ENCODE measurements at places on chromosomes 16 and 17.
A peak's percentile ranks its signal among the peaks of the same experiment; 100 is the strongest.

- DNase-seq: no peak
These were observed 30.9 kb upstream of the CES5A start for GRCh38 chr16:55906123-55906522.

GRCh38 chr17:50203086-50203485 lies 1.7 kb upstream of the COL1A1 start:
- no peak for DNase-seq

- DNase-seq: no peak
These were observed 5.2 kb downstream of the ITPRIPL2 start for GRCh38 chr16:19118938-19119431.

GRCh38 chr16:74747716-74748615 lies 26.7 kb downstream of the FA2H start:
- peak; percentile 80 for DNase-seq

DNA sequence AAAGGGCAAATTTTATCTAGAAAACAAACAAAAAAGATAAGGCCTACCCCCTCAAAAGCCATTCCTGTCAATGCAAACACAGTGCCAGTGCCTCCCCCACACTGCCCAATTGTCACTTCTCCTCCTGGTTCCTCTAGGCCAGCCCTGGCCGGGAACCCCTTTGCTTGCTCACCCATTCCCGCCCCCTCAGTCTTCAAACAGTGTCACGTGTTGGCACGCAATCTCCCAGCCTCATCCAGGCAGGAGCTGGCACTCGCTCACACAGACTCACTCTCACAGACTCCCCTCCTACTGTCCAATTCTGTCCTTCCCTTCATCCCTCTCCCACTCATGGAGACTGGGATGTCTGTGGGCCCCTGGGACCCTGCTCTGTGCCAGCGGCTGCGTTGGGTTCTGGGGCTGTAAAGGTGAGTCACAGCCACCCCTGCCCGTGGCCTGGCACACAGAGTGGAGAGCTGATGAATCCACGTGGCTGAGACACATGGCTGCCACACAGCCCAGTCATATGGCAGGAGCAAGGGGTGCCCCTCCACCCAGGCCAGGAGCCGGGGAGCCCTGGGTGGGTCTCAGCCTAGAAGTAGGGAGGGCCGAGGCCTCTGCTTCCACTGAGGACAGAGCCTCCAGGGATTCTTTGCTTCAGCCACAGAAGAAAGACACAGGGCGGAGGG lies 54.8 kb downstream of the VAC14 start:
- peak; percentile 39 for DNase-seq

- DNase-seq: no peak
These were observed 52.7 kb downstream of the BEAN1 start for GRCh38 chr16:66479661-66480264.

DNA sequence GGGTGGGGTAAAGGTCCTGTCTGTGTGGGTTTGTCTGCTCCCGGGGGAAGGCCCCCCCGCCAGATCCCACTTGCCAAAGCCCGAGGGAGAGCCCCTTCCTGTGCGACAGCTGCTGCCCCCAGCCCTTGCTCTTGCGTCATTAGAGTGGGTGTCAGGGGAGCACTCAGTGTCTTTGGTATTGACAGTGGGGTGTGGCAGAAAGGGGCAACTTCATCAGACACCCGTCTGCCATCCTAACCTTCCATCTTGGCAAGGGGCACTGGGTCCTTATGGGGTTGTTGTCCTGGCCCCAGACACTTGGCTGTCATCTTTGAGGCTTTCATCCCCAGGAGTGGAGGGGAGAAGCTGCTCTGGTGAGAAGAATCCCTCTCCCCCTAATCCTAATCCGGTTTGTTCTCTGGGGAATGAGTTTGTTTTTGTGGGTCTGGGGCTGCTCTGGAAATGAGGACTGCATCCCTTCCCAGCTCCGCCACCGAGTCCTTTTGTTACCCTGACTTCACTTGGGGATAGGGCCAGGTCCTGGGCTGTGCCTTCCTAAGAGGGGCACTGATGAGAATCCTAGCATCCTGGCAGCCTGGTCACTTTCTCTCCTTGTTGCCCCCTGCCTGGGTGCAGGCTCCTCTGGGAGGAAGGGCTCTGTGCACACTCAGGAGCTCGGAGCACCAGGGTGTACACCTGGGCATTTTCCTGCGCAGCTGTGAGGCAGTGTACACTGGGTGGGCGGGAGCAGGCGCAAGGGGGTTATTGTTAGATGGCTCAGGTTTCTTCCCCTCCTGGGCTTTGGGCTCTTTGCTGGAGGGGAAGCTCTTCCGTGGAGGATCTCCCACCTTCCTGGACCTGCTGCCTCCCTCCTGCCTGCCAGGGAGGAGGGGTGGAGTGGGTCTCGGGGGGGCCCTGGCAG lies 21.1 kb downstream of the GJD3 start:
- no peak for DNase-seq

DNA sequence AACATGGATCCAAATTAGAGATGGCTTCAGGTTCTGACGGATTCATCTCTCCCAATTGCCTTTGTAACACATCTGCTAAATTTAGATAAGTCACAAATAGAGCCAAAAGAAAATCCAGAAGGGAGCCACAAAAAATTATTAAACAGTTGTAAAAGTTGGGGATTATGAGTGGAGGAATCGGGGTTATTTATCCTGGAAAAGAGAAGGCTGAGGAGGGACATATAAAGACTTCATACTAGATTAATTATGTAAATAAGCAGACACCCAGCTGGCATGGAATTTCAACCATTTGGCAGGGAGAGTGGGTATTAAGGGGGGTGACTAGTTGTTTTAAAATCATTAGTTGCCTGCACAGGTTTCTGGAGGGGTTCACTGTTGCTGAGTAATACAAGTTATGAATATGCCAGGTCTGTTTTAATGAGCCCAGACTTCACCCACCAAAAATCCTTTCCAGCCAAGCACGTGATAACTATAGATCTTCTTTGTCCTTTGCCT lies 89.6 kb downstream of the CDH13 start:
- no peak for DNase-seq

GRCh38 chr16:76532188-76532973 lies 255.2 kb downstream of the CNTNAP4 start:
- no peak for DNase-seq

- DNase-seq: no peak
These were observed 863 bp downstream of the ADCY9 start for GRCh38 chr16:4115209-4115948.

DNA sequence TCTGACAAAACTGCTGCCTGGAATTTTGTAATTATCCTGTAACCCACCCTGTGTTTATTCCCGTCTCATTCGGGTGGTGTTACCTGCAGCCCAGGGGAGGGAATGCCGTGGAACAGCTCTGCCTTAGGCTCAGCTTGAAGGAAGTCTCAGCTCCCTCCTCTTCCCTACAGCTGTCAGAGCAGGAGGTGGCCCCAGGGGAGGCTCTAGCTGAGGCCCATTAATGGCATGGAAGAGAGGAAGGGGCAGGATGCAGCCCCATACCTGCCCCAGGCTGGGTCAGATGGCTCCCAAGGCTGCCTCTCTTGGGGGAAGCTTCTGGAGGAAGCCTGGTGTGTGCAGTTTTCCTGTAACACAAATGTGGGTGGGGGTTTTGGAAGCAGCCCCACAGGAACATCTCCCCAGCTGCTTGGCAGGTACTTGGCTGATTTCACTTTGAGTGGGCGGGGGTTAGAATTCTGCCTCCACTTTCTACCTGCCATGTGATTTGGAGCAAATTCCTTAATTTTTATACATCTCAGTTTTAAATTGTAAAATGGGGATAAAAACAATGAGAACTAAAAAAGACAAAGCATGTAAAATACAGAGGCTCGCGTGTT lies 103.9 kb downstream of the MGAT5B start:
- no peak for DNase-seq

DNA sequence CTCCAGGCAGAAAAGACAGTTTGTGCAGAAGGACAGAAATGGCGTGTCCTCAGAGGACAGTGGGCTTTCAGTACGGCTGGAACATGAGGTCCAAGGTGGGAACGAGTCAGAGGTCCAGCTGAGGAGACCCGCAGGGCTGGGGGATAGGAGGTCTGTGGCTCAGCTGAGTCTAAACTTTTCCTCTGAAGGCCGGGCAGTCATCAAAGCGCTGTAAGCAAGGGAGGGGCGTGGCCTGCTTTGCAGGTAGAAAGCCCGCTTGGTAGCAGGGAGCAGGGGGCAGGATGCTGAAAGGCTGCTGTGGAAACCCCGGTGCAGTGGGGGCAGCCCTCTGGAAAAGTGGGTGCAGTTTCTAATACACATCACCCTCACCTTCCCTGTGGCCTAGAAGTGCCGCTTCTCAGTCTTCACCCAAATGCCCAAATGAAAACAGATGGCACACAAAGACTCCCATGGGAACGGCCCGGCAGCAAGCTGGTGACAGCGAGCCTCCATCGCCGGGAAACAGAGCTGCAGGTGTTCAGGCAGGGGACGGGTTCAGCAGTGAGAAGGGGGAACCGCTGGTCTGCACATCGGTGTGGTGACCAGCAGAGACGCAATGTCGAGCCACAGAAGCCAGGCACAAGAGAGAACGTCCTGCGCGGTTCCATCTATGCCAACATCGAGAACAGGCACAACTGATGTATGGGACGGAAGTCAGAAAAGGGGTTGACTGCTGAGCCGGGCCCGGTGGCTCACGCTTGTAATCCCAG lies 12.2 kb upstream of the OSGIN1 start:
- DNase-seq: no peak

- no peak for DNase-seq
These were observed at the start of gene EMP2 for GRCh38 chr16:10579965-10580882. EMP2 (minus strand) TSS chr16:10580598; CDS start chr16:10547617, 32,981 bp downstream.

DNA sequence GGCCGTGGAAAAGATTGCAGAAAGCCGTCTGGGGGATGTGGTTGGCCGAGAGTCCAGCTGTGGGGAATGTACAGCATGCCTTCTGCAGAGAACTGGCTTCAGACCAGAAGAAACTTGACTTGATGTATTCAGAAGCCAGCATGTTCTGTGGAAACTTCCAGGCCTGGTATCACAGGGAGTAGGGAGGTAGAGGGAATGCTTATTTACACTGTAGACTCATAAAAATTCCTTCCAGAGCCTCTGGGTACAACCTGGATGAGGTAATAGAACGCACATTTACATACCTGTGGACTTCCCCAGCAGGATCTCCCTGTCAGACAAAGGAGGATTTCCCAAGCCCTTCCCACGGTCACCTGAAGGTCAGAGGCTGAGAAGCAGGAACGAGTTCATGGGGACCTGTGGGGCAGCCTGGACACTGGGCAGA lies 11.8 kb upstream of the GAS7 start:
- no peak for DNase-seq

DNA sequence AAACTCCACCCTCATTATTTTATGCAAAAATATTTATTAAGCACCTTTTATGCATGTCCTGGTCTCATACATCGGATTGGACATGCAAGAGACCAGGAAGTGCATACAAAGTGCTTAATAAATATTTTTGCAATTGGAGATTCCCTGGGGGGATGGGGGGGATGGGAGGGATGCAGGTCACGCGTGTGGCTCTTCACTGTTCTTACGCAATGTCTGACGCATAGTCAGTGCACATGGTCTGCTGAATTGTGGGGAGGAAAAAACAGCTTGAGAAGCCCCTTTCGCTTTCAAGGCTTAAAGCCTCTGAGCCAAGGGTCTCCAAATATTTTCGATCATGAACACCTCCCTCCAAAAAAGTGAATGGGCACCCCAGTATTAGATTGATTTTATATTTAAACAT lies 96.7 kb upstream of the XYLT1 start:
- DNase-seq: no peak

DNA sequence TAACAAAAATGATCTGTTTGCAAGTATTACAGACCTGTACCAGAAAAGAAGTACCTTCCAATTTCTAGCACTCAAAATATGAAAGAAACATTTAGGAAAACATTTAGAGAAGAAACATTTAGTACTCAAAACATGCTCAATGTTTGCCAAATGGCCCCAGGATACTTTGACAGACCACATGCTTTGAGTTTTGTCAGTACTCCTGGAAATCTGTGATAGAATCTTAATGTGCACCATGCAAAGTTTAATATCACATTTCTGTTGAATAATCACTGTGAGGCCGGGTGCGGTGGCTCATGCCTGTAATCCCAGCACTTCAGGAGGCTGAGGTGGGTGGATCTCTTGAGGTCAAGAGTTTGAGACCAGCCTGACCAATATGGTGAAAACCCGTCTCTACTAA lies 8.5 kb upstream of the ZC3H7A start:
- DNase-seq: no peak

DNA sequence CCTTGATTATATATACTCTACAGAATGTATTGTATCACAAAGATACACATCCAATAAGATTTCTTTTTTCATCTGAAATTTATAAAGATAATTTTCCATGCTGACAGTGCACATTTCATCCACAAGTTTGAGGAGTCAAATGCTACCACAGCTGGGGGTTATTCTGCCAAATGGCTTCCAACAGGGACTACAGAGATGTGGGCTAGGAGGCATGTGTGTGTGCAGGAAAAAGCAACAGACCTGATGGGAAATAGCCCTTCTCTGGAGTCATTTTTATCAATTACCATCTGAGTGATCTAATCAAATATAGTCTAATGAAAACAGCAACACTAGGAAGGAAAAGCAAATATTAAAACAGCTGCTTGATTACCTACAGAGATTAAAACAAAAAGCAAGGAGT lies 290.5 kb downstream of the CEP112 start:
- no peak for DNase-seq

DNA sequence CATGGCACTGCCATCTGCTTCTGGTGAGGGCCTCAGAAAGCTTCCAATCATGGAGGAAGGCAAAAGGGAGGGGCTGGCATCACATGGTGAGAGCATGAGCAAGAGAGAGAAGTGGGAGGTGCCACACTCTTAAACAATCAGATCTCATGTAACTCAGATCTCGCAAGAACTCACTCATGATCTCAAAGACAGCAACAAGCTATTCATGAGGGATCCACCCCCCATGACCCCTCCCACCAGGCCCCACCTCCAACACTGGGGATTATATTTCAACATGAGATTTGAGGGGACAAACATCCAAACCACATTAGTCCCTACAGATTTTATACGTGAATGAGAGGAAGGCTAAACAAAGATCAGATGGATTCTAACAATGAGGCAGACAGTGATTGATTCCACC lies 8.9 kb upstream of the TMEM132E start:
- no peak for DNase-seq

DNA sequence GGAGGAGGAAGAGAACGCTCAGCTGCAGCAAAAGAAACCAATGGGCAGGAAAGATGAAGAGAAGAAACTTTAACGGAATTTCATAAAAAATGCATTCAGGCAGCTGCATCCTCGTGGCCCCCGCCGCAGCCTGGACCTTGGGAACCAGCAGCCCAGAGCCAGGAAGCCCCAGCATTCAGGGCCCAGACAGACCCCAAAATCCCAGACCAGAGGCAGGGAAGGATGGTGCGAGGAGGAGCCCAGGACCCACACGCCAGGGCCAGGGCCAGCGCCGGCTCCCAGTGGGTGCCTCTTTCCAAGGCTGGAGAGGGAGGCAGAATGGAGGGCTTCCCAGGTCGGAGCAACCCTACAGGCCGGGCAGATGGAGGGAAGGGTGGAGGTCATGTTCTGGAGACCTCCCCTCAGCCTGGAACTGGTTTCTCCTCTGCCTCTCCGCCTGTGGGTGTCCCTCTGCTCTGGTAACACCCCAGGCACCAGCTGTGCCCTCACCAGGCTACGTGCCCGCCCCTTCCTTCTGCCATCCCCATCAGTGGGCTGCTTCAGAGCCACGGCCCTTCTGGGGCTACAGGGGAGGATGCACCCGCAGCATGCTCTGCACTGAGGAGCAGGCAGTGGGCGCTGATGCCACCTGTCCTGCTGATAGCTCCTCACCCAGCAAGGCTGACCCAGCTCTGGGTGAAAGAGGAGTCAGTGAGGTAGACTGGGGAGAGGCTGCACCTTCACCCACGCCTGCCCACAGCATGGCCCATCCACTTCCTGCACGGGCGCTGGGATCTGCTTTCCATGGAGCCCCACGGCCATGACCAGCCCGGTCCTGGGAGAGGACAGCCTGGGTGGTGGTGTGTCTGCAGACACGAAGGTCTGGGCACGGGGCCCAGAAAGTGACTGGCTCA lies 1.2 kb upstream of the MIF4GD start:
- peak; percentile 17 for DNase-seq

- DNase-seq: no peak
These were observed 27.3 kb upstream of the GSG1L start for GRCh38 chr16:28090646-28091377.
